Stimulated activated CD4-positive, alpha-beta T cell treated with anti-CD3 and anti-CD28 coated beads, Interleukin-1b, Interleukin-23, amount 100 ng/mL, for 1 hour (primary cell): ENCODE measurements at places on chromosomes 6 and 20.

DNA sequence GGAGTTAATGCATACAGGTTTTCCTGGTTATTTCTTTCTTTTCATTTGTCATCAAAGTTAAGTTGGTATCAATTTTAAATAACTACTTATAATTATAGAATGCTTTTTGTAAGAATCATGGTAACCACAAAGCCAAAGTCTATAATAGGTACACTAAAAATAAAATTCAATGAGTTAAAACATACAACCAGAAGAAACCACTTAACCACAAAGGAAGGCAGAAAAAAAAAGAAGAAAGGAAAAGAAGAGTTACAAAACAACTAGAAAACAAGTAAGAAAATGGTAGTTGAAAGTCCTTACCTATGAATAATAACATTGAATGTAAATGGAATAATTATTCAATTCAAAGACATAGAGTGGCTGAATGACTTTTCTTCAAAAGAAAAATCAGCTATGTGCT is 45.6 kb downstream of the THBS2 start:
- no peak for DNase-seq

GRCh38 chr6:33957892-33958525 is 154.2 kb upstream of the MLN start:
- no peak for DNase-seq

GRCh38 chr20:49286689-49287551 is 9.1 kb upstream of the ZNFX1 start:
- DNase-seq, result no peak

DNA sequence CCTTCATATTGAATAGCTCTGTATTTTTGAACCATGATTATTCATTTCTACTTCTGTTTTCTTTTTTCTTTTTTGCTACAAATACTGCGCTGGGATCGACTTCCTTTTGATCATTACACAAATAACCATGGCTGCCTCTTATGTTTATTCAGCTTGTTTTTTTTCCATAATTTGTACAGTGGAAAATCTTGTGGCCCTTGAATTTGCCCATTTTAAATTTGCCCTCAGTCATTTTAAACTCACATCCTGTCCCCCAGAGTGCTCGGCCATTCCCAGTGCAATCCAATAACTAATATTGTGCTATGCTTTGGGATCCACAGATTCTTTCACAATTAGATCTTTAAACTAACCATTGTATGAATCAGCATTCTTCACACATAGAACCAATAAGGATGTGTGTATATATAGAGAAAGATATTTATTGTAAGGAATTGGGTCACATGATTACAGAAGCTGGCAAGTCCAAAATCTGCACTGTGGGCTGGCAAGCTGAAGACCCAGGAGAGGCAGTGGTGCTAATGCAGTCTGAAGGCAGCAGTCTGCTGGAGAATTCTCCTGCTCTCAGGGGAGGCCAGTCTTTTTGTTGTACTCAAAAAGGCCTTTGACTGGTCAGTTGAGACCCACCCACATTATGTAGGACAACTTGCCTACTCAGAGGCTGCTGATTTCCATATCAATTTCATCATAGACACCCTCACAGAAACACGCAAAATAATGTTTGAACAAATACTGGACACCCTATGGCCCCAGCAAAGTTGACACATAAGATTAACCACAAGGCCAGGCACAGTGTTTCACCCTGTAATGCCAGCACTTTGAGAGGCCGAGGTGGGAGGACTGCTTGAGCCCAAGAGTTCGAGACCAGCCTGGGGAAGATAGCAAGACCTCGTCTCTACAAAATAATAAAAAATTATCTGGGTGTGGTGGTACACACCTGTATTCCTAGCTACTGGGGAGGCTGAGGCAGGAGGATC is 147.1 kb downstream of the MTHFD1L start:
- DNase-seq, result no peak

- DNase-seq, result no peak
These were observed 141.7 kb downstream of the F13A1 start for GRCh38 chr6:6178795-6179194.

- no peak for DNase-seq
These were observed 34.0 kb downstream of the NCOA6 start for GRCh38 chr20:34791289-34792020.

DNA sequence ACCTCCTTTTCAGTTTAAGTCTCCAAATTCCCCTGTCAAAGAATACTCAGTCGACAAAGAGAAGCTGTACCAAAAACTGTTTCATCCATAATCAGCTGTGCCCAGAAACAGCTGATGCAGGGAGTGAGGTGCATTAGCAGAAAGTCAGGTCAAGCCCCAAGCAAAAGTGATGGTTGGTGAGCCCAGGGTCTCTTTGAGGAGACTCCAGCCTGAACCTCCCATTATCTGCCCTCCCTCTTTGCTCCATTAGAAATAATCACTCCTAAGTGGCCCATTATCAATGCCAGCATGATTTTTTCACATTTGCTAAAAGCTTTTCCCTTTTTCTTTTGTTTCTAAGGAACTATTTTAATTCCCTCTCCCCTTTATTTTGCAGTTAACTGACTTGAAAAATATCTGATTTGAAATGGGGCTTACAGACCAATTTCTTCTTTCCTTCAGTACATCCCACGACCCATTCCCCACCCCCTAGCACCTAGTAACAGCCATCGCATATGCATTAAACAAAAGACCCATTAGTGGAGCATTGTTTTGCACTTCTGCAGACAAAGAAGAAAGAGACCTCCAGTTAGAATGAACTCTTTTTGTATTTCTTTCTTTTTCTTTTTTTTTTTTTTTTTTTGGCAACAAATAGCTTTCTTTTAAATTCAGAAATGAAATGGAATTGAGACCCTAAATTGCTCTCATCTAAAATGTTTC is 257.0 kb downstream of the GRIK2 start:
- DNase-seq, result no peak

GRCh38 chr6:52995913-52996645 is 995 bp upstream of the GSTA4 start:
- DNase-seq, result no peak

GRCh38 chr20:45407783-45408645 is at the start of gene DBNDD2:
DBNDD2 (plus strand) TSS chr20:45408289; CDS start chr20:45408468, 179 bp downstream.
- DNase-seq, result no peak

DNA sequence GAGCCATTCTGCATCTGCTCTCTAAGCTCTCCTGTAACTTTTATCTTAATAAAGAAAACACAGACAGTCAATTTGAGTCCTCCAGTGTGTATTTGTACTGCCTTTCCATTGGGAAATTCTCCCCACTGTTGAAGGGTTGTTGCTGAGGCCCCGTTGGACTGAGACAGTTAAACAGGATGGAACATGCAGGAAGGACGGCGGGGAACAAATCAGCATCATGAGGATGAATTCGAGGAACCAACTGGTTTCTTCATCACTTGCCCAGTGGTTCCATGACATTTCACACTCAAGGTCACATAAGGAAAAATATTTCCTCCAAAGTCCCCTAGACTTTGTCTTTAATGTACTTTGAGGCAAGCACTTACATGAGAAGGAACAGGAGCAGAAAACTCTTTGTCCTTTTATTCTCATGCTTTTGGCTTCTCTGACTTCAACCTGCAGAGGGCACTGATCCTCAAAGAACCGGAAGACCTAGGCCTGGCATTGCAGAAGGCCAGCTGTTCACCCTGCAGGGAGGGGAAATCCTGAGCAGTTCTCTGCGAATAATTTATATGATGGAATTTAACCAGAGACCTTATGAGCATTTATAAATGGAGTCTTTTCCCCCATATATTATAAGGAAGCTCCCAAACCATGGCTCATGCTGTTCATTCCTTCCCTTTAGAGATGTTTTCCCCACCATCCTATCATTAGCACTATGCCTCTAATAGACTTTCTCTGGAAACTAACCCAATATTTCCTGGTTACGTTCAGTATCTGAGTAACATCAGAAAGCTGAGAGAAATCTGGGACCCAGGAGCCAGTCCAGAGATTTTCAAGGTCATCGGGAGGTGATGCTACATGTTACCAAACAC is 55.2 kb upstream of the ADGRF1 start:
- no peak for DNase-seq

GRCh38 chr6:3585320-3585935 is 128.6 kb upstream of the SLC22A23 start:
- DNase-seq, result no peak

- DNase-seq, result no peak
These were observed 26.8 kb upstream of the CRIP3 start for GRCh38 chr6:43335469-43335868.

DNA sequence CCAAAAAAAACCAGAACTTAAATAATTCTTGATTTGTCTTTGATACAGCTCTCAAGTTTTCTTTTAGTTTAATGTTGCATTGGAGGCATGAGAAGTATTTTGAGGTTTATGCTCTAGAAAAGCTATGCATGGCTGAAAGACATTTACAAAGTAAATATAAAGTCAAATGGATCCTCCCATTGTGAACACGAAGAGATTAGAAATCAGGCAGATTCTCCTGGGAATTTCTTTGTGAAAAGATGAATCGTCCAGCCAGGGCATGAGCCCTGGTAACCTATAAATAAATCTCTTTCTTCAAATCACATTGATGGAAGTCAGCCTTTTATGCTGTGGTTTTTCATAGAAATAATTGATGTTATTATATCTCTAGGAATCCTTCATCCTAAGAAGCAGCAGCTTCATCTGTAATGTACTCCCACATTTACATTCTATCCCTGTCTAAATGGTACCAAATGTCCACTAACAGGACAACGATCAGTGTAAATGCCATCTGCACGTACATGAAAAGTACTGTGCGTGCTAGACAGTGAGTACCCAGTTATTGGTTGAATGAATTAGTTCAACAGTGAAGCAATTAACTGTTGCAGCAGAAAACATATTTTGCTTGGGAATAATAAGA is 143.6 kb downstream of the ALDH8A1 start:
- DNase-seq, result no peak

GRCh38 chr20:10263385-10264165 is 44.9 kb downstream of the SNAP25 start:
- no peak for DNase-seq

GRCh38 chr6:3102875-3103274 is 15.6 kb upstream of the BPHL start:
- DNase-seq, result no peak

DNA sequence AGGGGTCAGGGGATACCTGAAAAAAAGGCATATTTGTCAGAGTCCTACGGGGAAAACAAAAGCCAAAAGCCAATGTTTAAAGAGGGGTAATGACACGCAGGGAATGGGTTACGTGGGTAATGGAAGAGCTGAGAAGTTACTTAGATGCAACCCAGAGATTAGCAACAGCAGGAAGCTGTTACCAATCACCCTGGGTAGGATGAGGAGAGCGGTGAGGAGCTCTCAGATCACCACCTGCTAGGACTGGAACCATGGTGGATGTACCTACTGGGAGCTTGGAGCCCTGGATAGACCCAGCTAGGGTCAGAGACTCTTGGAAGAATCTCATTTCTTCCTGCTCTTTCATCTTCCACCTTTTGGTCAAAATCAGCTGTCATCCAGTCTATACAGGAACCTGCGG is 51.2 kb upstream of the RNF24 start:
- no peak for DNase-seq

- DNase-seq, result no peak
These were observed 881.8 kb upstream of the CITED2 start for GRCh38 chr6:140256248-140256647.

DNA sequence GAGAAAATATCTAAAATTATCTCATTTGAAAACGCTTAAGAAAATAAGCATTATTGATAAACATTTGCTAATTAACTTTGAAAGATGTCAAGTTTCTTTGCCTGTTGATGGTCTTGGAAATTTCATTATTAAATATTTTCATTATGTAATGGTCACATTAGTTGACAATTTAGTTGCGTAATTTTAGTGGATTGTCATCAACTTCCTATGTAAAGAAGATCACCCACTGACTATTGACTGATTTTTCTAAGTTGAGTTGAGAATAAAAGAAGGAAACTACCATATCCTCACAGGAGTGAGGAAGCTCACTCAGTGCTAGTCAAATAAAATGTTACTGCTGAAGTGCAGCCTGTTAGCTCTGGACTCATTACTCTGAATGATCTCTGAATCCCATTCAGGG is 79.9 kb upstream of the LY86 start:
- DNase-seq, result no peak

GRCh38 chr6:90369024-90369519 is 72.4 kb upstream of the BACH2 start:
- DNase-seq, result no peak

DNA sequence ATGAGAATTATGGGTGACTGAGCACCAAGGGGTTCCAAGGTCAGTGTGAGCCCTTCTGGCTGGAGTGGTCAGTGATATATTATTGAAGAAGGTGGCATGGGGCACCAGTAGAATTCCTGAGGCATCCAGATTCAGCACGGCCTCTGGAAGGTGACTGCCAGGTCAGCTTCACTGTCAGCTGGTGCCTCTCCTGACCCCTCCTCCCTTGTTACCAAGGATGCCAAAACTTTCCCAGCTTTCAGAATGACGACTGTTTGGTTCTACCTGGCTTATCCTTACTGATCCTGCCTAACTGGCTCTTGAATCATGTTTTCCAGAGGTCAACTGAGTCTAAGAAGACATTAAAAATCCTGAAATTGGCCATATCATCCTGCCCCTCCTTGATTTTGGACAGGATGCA is 189.2 kb upstream of the AGPAT4 start:
- DNase-seq, result no peak

- DNase-seq, result no peak
These were observed 7.3 kb upstream of the MAVS start for GRCh38 chr20:3839328-3839727.

- DNase-seq, result no peak
These were observed 62.6 kb downstream of the TOX2 start for GRCh38 chr20:43977252-43977651.

GRCh38 chr6:154682633-154683125 is 50.5 kb upstream of the SCAF8 start:
- DNase-seq, result no peak

DNA sequence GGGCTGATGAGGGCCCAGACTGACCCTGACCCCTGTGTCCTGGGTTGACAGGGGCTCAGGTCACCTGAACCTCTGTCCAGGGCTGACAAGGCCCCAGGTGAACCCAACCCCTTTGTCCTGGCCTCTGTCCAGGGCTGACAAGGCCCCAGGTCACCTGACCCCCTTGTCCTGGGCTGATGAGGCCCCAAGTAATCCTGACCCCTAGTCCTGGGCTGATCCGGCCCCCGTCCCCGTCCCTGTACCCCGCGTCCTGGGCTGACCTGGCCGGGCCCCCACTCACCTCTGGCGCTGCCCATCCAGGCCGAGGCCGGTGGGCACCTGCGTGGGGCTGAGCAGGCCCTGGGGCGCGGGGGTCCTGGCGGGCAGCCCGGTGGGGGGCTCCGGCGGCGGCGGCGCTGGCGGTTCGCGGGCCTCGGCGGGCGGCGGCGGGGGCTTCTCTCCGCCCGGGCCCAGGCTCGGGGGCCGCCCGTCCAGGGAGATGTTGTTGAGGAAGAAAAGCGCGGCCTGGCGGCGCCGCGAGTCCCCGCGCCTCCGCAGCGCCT is 379 bp downstream of the CABLES2 start:
- DNase-seq, result no peak

- peak; percentile 1 for DNase-seq
These were observed 50.4 kb downstream of the SMPDL3A start for GRCh38 chr6:122839472-122839871.
